Hematopoietic multipotent progenitor cell treated with erythropoietin and hydrocortisone succinate and interleukin-3 and kit ligand, for 15 days (in vitro differentiated cells): ENCODE measurements at places on chromosomes 1 and 21.

- DNase-seq = no peak
Measured at GRCh38 chr1:9699361-9699760, 47.8 kb downstream of the PIK3CD start.

DNA sequence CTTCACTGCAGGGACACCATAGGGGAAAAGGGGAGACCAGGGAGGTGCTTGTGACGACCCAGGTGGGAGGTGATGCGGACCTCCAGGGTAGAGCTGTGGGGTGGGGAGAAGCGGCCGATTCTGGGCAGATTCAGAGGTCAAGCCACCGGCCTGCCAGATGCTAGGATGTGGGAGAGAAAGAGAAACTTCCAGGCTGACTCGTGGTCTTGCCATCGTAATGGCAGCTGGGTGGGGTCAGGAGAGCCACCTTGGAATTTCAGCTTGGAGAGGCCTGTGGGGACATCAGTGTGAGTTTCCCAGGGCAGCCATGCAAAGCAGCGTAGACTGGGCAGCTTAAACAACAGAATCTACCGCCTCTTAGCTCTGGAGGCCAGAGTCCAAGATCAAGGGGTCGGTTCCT, 258.0 kb upstream of the VAMP3 start:
- DNase-seq = no peak

DNA sequence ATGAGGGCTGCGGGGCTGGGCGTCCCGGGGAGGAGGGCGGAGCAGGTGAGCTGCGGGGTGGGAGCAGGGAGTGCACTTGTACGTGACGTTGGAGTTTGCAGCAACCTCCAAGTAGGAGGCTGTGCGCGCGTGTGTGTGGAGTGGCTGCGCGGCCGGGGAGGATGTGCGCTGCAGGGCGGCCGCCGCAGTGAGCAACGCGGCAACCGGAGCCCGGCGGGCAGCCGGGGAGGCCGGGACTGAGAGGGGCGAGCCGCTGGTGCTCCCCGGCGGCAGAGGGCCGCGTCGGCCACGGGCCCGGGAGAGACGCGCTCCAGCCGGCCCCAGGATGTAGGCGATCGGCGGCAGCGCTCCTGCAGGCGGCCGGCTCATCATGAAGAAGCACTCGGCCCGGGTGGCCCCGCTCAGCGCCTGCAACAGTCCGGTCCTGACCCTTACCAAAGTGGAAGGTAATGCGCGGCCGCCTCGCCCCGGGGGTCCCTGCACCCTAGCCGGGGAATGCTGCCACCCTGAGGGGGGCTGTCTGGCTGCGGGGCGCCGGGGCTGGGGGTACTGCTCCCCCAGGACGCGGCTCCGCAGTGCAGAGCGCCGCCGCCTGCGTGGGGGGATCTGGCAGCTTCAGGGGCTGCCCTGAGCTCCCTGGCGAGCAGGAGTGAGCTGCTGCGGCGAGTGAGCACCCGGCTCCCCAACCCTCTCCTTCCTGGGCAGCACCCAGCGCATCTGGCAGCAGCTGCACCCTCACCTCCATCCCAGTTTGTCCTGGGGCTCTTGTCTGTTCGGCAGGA, 158.9 kb upstream of the COA6 start:
- no peak for DNase-seq

DNA sequence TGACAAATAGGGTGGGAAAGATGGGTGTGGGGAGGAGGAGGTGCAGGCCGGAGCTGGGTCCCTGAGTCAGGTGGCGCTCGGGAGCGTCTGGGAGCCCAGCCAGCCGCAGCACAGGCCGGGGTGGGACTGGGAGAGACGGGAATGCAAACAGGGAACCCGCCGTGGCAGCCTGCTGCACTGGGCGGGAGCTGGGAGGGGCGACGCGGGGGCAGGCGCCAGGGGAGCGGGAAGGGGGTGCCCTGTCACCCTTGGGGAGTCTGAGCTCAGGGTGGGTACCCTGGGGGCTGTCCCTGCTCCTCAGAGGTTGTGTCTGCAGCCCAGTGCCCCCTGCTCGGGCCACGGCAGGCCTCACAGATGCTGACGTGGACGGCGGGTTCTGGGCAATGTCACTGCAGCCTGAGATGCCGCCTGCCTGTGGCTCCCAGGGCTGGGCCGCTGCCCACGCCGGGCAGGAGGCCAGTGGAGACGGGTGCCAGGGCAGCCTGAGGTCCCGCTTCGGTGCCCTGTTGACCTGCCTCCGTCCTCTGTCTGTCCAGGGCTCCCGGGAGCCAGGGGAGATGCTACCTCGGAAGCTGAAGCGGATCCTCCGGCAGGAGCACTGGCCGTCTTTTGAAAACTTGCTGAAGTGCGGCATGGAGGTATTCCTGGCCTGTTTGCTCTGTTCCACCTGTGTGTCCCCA, 16.6 kb upstream of the LRRC3 start:
- no peak for DNase-seq
